Small intestine (tissue), 16 donors: ENCODE measurements at places on chromosomes 12 and 14.

DNA sequence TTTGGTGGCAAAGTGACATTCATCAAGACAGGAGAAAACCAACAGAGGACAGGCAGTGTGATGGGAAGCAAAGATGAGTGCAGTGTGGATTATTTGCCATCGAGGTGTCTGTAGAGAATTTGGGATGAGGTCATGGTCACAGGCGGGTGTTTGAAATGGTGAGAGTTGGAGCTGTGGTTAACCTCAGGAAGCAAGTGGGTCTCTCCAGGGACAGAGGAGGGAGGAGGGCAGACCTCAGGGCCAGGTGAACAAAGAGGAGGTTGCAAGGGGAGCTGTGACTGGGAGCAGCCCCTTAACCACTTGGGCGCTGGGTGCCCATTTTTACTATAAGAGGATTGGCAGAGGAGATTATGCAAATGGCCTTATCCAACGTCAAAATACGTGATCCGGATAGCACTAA lies 7.0 kb downstream of the FZD10 start:
- DNase-seq = no peak
- H3K36me3 ChIP-seq = no peaks in the 10 kb centered on the region
- H3K4me3 ChIP-seq = no peak overlapping the region
- H3K27me3 ChIP-seq = no peaks in the 10 kb centered on the region

GRCh38 chr12:123391546-123392343 lies 7.8 kb downstream of the KMT5A start:
- no peak overlapping the region for H3K4me3 ChIP-seq
- no peaks in the 10 kb centered on the region for H3K27me3 ChIP-seq
- DNase-seq = no peak
- peaks cover 5% of the 10 kb centered on the region for H3K36me3 ChIP-seq
- peaks cover 18% of the 10 kb centered on the region for H3K4me1 ChIP-seq

DNA sequence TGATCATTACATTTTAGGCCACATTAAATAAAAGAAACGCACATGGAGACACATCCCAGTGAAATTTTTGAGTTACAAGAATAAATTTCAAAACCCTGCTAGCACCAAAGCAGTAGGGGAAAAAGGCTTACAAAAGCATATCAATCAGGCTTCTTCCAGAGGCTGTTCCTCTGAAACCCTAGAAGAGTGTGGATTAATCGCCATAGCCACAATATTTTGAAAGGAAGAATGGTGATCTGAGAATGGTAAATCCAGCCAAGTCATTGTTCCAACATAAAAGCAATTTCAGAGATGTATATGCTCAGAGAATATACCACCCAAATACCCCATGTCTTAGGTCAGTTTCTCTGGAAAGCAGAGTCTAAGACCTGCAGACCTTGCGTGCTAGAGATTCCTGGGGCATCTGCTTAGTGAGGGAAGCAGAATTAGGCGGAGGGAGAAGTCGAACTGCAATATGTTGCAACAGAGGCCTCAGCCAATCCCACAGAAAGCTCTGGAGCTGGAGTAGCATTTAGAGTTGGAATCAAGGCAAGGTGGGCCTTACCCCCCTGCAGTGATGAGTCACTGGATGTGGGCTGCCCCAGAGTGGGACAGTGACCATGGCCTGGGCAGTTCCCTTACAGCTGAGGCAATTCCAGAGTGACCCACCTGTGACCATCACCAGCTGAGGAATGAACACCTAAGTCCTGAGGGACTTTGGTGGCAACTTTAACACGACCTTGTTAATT lies 125.2 kb downstream of the NTF3 start:
- no peaks in the 10 kb centered on the region for H3K4me1 ChIP-seq
- H3K36me3 ChIP-seq = no peaks in the 10 kb centered on the region
- no peak overlapping the region for H3K27ac ChIP-seq
- no peak for DNase-seq
- no peak overlapping the region for H3K4me3 ChIP-seq

DNA sequence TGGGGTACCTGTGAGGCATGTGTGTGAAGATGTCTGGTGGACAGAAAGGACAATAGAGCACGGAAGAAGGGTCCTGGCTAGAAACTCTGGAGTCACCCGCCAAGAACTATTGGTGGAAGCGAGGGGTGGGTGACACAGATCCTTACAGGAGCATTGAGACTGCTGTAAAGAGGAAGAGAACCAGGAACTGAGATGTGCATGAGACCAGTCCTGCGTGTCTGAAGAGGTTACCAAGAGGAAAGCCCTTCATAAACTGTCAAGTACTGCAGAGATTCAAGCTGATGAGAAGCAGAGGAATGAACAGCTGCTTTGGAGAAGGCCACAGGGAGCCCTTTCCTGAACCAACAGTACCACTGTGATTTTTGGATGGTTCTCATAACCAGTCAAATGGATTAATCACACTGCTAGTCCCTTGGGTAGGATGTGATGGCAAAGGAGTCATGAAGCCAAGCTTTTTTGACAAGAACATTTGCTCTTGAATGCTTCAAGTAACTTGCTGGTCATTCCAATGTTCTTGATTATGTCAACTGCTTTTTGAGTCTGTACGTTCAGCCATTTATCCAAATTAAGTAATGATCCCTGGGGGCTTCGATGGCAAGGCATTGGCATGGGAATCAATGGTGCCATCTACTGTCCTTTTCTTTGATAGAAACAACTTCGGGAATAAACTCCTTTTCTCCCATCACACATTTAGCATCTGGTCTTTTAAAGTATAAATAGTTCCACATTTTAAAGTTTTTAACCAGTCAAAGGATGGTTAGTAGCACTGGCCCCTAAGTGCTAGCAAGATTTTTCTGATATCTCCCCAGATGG lies 42.9 kb downstream of the GPR135 start:
- H3K27ac ChIP-seq = no peak overlapping the region
- H3K4me3 ChIP-seq = no peak overlapping the region
- H3K36me3 ChIP-seq = no peaks in the 10 kb centered on the region
- DNase-seq = no peak
- no peaks in the 10 kb centered on the region for H3K4me1 ChIP-seq
- H3K27me3 ChIP-seq = no peaks in the 10 kb centered on the region

DNA sequence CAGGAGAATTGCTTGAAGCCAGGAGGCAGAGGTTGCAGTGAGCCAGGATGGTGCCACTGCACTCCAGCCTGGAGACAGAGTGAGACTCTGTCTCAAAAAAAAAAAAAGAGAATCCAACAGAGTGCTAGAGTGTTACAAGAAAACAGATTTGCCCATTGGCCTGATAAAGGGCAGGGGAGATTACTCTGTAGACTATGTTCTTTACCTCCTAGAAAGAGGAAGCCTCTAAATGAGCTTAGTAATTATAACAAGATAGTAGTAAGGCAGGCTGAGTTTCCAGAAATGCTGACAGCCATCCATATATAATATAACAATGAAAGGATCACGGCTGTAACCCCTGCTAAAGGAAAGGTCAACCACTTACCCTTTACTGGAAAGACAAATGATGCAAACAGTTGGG lies 24.4 kb downstream of the AK7 start:
- H3K36me3 ChIP-seq = no peaks in the 10 kb centered on the region
- no peaks in the 10 kb centered on the region for H3K27me3 ChIP-seq
- H3K4me3 ChIP-seq = no peak overlapping the region
- no peaks in the 10 kb centered on the region for H3K4me1 ChIP-seq

- H3K27me3 ChIP-seq = no peaks in the 10 kb centered on the region
- H3K36me3 ChIP-seq = no peaks in the 10 kb centered on the region
- H3K4me3 ChIP-seq = no peak overlapping the region
Observed at GRCh38 chr12:83158613-83159207, 472.0 kb downstream of the TMTC2 start.
